Brain (organoid and tissue), 16 donors: ENCODE measurements at places on chromosomes 13 and 19. TPM values are rescaled to one million over a fixed set of nuclear protein-coding genes. Genes with fewer than 3 reads are reported as not detected.

The SIGLECL1 gene
- not detected for polyA plus RNA-seq

GRCh38 chr19:45276284-45276687 lies 25.2 kb downstream of the MARK4 start:
- DNase-seq = peak; percentile 87

DNA sequence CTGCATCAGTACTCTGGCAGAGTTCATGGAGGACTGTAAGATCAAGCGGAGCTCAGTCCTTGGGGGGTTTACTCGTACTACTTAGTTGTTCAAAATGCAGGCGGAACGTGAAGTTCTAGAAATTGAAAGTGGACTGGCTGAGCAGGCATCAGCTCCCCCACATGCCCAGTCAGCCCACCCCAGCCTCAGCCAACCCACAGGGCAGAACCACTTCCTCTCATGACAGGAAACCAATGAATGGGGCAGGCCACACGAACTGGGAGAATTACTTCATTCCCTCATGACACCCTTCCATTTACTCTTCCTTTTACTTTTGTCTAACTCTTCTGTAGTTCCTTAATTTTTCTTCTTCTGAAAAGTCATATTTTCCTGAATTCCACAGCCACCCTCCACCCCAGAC lies 71.9 kb downstream of the FLT1 start:
- no peak for DNase-seq

The TMPRSS9 gene
- 0.15 TPM for polyA plus RNA-seq

The FLT3LG gene
- polyA plus RNA-seq = 8.0 TPM

DNA sequence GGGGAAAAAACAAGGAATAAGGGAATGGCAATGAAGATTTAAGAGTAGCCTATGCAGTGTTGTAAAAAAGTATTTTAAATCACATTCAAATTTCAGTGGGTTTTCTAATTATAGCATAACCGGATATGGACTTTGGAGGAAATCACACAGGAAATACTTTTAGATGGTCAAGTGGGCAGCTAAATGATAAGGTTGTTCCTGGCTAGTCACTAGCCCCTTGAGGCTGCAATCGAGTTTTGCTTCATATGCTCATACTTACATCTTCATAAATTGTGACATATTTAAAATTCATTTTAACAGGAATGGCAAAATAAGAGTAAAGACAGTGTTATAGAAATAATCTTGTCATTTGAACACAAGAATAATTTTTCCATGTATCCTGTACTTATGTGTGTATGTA lies 88.9 kb downstream of the WDFY2 start:
- DNase-seq = no peak

The ZNF324B gene
- 5.3 TPM for polyA plus RNA-seq

- no peak for DNase-seq
Observed at GRCh38 chr13:99347911-99348451, 40.8 kb upstream of the GPR183 start.

- no peak for DNase-seq
Observed at GRCh38 chr13:54536112-54536511, 1507.5 kb downstream of the OLFM4 start.

DNA sequence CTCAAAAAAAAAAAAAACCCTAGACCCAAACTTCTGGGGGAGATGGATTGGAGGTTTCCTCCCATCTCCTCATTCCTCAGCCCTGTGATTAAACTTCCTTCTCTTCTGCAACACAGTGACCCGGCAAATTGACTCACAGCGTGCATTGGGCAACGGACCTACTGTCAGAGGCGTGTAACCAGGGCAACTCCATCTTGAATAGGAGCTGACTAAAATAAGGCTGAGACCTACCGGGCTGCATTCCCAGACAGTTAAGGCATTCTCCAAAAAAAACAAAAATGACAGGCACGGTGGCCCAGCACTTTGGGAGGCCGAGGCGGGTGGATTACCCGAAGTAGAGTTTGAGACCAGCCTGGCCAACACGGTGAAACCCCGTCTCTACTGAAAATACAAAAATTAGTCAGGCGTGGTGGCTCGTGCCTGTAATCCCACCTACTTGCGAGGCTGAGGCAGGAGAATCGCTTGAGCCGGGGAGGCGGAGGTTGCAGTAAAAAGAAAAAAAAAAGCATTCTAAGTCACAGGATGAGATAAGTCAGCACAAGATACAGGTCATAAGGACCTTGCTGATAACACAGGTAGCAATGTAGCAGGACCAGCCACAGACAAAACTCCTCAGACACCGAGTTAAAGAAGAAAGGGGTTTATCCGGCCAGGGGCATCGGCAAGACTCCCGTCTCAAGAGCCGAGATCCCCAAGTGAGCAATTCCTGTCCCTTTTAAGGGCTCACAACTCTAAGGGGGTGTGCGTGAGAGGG lies 5.4 kb upstream of the NLRP7 start:
- DNase-seq = peak; percentile 67

DNA sequence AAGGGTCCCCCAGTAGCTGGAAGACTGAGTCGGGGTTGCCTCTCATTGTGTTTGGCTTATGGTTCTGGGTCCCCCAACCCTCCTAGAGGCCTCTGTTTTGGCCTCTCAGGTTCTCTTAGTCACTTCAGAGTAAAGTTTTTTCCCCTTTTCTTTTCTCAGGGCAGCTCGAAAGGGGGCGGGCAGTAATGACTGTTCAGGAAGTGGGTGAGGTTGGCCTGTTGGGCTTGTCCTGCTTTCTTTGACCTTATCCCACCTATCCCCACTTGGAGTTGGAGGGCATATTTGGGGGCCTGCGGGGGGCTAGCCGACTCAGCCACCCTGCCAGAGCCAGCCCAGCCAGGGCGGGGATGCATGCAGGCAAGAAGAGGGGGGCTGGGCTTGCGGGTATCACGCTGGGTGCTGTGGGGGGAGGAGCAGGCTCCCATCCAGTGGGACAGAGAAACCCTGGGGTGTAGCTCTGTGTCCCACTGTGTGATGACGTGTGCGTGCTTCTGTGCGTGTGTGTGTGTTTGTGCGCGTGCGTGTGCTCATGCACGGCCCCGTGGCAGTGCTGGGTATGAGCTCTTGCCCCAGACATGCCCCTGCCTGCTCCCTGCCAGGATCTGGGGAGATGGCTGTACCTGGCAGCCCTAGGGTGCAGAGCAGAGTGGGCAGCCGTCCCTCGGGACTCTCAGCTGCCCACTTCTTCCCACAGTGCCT lies 1.4 kb downstream of the CIC start:
- no peak for DNase-seq

DNA sequence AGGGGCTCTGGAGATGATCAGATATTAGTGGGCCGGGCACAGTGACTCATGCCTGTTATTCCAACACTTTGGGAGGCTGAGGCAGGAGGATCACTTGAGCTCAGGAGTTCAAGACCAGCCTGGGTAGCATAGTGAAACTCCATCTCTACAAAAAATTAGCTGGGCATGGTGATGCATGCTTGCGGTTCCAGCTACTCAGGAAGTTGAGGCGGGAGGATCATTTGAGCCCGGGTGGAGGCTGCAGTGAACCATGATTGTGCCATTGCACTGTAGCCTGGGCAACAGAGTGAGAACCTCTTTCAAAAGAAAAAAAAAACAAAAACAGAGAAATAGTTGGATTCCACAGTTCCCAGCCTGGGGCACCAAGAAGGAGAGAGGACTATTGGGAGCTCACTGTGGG lies 17.9 kb upstream of the SHFL start:
- DNase-seq = no peak

GRCh38 chr13:114124921-114125320 lies 7.5 kb downstream of the RASA3 start:
- DNase-seq = no peak

The AMH gene
- polyA plus RNA-seq = 23.2 TPM
